ENCODE measurements at places on chromosomes 5 and 9.

- no peak for DNase-seq
These were observed 28.1 kb upstream of the CETN3 start for GRCh38 chr5:90437663-90438062.

GRCh38 chr5:180595381-180596114 lies 4.2 kb upstream of the SCGB3A1 start:
- DNase-seq: no peak

- no peak for DNase-seq
These were observed 86.3 kb upstream of the IRX1 start for GRCh38 chr5:3509290-3509689.

- DNase-seq: no peak
These were observed 40.4 kb downstream of the SAR1B start for GRCh38 chr5:134592141-134592746.

DNA sequence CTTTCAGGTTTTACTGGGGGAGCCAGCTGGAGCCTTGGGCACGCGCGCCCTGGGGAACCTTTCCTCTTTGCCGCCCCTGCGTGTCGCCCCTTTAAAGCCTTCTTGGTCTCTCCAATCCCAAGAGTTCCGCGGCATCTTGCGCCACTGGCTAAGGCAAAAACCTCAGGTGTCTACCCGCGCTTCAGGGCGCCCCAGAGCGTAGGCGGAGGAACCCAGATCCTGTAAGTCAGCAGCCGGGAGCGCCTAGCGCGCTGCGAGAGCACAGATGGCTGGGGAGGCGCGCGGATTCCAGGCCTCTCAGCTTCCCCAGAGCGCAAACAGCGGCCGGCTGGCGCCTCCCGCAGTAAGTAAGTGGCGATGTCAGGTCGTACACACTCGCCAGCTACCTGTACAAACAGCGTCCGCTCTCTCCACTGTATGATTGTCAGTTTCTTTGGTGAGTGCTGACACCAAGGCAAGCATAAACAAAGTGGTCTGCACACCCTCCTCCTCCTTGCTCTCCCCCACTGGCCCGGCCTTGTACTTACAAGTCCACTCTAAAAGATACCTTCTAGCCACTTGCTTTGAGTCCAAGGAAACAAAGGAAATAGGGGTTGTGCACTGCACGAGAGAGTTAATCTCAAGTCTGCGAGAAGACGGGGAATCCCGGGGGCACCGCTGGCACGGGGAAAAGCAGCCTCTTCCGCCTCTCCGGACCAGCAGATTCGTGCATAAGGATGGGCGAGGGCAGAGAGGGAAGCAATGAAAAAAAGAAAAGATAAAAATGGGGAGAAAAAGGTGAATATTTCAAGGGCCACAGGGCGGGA lies 2.9 kb downstream of the HTR1A start:
- DNase-seq: no peak

DNA sequence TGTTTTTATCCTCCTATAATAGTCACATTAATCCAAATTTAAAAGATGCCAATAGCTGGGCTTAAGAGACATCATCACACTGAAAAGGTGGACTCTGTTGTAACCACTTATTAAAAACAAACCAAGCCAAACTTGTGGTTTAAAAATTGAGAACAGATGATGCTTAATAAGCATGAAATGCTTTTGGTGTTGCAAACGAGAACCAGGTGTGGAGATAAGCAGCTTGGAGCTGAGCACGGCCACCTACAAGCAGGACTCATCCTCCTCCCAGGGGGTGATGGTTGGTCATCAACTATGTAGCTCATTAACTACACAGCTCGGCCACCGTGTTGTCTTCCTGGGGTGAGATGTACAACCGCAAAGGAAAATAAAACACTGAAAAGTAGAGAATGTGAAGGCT lies 154.4 kb downstream of the NPR3 start:
- DNase-seq: no peak

- DNase-seq: peak; percentile 35
These were observed 291.2 kb downstream of the ADAMTS6 start for GRCh38 chr5:65190328-65191053.

DNA sequence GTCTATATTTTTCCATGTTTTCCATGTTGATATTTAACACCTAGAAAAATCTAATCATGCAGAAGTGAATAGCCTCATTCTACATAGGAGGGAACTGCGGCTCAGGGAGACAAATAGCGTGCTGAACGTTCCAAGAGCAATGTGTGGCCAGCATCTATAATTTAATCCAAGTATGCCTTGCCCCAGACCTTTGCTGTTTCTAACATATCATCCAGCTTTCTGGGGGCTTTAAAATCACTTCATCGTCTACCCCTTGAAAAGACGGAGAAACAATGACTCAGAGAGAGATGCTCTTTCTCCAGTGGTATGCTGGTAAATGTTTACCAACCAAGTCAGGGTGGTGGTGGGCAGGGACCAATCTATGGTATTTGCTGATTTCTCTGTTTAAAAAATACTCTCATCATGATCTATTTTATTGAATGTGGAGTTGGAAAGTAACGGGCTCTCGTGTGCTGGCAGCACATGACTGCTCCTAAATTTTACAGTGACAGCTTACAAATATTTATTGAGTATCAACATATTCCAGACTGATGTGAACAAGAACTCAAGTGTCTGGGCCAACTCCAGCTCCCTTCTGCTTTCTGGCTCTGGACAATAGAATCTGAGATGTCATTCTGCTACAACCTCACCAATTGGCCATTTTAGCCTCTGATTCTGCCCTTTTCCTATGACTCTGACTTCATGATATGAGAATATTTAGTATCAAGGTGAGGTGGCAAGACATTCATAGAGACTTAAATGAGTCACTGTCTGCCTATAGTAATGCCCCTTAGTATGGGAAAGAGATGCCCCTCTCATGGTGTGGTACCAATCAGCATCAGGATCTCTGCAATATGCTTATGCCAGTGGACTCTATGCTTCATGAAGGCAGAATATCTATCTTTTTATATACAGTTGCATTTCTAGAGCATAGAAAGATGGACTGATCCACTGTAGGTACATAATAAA lies 407.4 kb upstream of the TNC start:
- no peak for DNase-seq

GRCh38 chr9:81609782-81610739 lies 79.3 kb downstream of the TLE1 start:
- DNase-seq: no peak

GRCh38 chr5:98749046-98749445 lies 24.4 kb upstream of the RGMB start:
- DNase-seq: no peak

DNA sequence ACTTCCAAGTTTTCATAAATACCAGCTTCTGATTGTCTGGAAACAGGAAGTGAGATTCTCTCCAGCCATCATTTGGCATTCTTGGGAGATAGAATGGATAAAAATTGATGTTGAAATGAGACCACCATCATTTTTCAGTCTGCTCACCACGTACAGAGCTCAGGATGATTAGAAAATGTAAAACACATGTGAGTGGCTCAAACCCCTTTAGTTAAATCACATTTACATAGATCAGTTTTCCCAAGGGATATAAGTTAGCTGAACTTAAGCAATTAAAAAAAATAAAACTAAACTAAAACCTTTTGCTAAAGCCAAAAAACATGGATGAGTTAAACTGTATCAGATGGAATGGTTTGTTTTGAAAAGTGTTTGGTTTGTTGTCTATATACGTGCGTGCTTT lies 37.1 kb upstream of the GDNF start:
- no peak for DNase-seq

DNA sequence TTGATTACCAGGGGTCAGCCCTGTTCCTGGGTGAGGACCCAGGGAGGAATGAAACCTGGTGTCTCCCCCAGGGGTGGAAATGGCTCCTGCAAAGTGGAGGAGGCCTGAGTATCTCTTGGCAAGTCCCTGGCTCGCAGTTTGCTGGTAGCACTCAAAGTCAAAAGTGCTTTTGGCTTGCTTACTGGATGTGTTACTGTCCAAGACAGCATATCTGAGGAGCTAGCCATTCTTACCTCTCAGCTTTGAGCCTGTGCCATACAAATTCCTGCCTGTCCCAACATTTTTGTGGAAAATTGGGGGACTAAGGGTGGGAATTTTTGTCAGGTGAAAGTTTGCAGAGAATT lies 9.9 kb downstream of the ZNF618 start:
- no peak for DNase-seq

GRCh38 chr5:54844905-54845566 lies 140.4 kb downstream of the ESM1 start:
- DNase-seq: no peak

DNA sequence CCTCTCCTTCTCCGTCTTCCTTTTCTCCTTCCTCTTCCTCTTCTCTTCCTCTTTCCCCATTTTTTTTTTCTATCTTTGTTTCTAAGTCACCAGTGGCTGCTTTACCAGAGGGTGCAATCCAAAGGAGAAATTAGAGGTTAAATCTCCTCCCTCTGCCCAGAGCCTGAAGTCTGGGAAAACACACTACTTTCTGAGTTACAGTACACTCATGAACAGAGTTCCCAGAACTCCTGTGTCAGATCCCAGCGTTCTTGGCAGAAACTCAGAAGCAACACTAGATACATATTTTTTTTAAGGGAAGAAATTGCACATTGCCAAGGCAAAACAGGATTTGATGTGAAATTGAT lies 189.0 kb downstream of the SNCAIP start:
- no peak for DNase-seq

DNA sequence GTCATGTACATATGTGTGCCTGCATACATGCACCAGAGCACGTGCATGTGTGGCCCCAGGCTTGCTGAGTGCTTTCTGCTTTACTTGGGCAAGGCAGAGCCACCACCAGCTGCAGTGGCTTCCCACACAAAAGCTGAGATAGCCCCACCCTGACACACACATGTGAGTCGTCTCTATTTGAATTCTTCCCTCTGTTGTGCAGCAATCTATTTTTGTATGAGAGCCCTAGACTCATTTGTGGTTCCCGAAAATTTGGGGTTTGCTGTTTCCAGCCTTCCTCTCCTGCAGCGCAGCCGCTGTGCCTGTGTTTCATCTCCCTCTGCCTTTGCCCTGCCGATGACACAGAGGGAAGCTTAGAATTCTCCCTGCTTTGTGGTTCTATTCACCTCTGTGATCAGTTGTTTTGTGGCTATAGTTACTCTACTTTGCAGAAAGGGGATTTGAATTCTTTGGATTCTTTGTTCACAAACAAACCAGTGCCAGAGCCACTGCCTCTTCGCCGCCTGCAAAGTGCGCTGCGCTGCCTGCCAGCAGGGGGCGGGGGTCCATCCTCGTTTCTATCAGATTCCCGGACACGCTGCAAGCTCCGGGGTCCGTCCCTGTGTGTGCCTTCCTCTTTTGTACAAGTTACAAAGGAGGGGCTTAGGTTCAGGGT lies 95.8 kb upstream of the DAP start:
- peak; percentile 21 for DNase-seq

DNA sequence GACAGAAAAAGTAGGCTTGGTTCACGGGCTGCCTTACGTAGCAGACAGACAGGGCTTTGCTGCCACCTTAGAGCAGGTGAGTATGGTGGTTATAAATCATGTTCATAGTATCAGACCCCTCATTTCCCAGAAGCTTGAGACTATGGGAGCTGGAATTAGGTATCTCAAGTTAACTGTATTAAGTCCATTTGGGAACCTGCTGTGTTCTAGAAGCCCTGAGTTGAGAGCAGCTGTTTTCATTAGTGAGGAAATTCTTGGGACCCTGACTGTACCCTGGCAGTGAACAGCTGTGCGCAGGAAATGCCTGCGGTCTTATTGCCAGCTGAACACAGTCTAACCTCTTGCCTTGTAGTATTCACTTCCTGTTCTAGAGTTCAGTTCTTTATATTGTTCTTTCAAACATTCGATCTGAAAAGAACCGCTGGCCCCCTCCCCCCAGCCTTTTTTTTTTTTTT lies 29.8 kb downstream of the UGCG start:
- peak; percentile 70 for DNase-seq

DNA sequence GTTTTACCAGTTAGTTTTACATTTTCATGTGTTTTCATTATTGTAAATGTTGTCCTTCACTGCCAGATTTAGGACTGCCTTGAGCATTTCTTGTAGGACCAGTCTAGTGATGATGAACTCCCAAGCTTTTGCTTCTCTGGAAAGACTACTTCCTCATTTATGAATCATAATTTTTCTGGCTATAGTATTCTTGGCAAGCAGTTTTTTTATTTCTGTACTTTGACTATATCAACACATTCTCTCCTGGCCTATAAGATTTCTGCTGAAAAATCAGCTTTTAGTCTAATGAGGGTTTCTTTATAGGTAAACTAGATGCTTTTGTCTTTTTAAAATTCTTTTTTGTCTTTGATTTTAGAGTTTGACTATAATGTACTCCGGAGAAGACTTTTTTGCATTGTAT lies 256.8 kb upstream of the GRAMD2B start:
- DNase-seq: no peak

- no peak for DNase-seq
These were observed 111.9 kb upstream of the FST start for GRCh38 chr5:53368516-53368915.

DNA sequence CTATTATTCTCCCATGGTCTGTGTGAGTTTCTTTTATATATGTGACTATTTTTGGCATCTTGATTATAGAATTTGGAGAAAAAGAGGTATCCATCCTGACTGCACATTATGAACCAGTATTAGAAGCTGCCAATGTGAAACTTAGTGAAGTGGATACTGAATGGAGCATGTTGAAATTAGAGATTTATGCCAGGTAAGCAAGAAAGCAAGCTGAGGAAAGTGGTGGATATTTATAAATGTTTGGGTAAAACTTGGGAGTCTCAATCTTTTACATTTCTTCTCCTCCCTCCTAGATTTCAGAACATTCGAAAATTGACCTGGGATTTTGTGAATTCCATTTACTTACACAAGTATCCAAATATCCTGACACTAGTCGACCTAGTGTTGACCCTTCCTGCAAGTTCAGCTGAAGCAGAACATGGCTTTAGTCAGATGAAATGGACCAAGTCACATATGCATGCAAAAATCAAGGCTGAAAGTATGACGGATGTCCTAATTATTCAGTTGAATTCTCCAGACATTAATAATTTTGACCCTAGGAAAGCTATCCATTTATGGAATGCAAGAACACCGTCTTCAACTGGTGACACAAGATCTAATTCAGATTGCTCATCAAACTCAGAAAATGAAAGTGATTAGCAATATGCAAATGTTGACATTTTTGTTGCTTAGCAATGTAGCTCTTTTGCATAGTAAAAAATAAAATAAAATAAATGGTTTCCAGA lies 66.8 kb upstream of the IL7R start:
- DNase-seq: no peak

- no peak for DNase-seq
These were observed 59.5 kb upstream of the GNE start for GRCh38 chr9:36317766-36318165.

GRCh38 chr9:114048533-114049415 lies 29.3 kb downstream of the AMBP start:
- DNase-seq: no peak
